Activated CD4-positive, alpha-beta T cell treated with anti-CD3 and anti-CD28 coated beads, Interleukin-2, Interleukin-6, amounts not matched to agents 100 ng/mL and 50 ng/mL, durations not matched to agents 16 hours and 8 hours (primary cell): ENCODE measurements at places on chromosomes 7 and 10.

DNA sequence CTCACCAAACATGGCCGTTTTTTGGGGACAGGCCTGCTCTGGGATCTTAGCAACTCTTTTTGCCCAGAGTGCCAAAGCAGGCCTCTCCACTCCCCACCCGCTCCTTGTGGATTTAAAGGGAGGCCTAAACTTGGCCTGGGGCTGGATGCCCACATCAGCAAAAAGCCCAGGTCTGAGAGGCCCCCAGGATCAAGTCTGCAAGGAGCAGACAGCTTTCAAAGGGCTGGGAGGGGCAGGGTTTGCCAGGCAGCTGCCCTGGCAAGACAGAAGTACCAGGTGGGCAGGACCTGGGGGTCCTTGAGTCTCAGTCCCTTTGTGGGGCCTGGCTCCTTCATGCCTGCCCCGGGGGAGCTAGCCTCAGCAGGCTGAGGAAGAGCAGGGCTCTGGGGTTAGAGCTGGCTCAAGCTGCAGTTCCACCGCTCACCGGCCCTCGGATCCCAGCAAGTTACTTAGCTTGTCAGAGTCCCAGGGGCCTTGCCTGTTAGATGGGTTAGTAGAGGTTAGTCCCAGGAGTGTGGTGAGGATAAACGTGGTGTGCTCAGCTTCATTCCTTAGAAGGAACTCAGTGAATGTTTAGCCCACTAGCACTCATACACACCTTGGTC lies 56.2 kb downstream of the ARHGAP22 start:
- DNase-seq: no peak

DNA sequence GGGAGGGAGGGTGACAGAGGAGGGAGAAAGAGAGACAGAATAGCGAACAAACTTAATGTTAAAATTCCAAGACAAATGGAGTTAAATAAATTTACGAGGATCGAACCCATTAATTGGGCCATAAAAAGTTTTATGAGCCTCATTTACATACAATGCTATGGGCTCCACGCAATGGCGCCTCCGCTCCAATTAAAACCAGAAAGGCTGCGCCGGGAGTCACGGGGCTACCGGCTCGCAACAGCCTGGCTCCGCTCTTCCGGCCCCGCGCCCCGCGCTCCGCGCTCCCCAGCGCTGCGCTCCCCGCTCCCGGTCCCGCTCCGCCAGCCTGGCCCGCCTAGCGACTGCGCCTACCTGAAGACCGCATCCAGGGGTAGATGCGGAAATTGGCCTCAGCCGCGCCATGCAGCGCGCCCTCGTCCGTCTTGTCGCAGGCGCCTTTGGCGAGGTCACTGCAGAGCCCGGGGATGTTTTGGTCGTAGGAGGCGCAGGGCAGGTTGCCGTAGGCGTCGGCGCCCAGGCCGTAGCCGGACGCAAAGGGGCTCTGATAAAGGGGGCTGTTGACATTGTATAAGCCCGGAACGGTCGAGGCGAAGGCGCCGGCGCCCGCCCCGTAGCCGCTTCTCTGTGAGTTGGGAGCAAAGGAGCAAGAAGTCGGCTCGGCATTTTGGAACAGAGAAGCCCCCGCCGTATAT lies 513 bp downstream of the HOXA7 start:
- DNase-seq: no peak

DNA sequence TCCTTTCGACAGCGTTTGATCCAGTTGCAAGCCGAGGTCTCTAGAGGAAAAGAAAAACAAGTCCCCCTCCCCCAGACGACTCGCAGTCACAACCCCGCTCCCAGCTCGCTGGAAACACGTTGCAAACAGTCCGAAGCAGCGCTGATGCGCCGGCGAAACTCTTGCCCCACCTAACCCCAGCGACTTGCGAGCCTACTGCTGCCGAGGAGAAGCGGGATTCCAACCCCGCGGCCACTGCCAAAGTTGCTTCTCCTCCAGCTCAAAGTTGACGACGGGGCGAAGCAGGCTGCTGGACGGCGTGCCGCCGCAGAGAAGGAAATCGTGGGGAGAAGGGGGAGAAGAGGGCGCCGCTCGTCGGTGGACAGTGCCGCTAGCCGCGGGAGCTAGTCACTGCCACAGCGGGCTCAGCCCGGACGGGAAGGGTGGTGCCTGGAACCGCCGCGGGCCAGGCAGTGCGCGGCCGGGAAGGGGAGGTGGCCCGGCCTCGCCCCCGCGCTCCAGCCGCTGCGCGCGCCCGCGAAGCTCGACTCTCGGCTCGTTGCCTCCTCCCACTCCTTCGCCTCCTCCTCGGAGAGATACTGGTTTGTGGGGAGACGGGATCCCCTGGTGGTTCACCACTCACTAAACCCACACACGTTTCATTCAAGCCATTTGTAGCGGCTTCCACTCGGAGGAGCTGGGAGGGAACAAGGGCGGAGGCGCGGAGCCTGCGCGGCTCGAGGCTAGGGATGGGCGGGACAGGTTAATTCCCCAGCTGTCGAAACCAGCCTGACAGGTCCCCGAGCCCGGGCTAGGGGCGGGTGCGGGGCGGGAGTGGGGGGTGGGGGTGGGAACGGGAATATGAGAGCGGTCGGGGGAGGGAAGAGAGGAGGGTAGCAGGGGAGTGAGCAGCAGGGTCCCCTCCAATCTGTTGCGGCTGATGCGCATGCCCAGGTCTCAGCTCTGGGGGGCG lies at the start of gene GPR37:
GPR37 (minus strand) TSS at position 392 of the 952 bp plus-strand sequence. CDS start 816 bp downstream, outside the sequence.
- DNase-seq: peak; percentile 43

- no peak for DNase-seq
Measured at GRCh38 chr7:22229148-22229547, 127.8 kb downstream of the RAPGEF5 start.

DNA sequence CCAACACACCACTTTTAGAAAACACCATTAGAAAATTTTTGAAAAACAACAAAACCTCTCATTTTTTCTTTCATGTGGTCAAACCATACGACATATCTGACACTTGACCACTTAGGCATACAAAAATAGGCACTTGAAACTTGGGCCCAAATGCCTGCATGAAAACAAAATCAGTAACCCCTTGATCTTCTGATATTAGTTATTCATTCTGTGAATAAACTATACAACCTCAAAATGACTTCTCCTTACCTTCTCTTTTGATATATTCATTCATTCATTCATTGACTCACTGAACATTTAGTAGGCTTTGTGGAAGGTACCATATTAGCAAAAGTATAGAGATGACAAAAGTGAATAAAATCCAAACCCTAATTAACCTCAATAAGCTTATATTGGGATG lies 26.4 kb downstream of the ITGB1 start:
- no peak for DNase-seq

- no peak for DNase-seq
Measured at GRCh38 chr10:75281974-75282373, 46.2 kb upstream of the COMTD1 start.

DNA sequence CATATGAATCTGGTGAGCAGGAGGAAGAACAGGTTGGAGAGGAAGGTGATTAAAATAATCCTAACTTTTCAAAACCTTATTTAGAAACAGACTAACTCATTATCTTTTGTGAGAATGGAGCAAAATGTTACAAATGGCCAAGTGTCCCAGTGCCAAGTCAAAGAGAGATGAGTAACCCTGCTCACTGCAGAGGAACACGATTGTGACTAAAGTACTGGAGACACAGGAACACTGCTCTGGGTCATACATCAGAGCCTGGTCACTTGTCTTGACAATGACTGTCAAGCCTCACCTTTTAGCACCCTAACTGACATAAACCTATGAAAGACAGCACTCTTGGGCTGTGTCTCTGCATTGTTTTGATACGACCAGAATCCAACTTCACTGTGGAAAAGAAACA lies 108.8 kb downstream of the SGMS1 start:
- DNase-seq: no peak

- no peak for DNase-seq
Measured at GRCh38 chr10:46096446-46096845, 50.4 kb upstream of the MSMB start.

DNA sequence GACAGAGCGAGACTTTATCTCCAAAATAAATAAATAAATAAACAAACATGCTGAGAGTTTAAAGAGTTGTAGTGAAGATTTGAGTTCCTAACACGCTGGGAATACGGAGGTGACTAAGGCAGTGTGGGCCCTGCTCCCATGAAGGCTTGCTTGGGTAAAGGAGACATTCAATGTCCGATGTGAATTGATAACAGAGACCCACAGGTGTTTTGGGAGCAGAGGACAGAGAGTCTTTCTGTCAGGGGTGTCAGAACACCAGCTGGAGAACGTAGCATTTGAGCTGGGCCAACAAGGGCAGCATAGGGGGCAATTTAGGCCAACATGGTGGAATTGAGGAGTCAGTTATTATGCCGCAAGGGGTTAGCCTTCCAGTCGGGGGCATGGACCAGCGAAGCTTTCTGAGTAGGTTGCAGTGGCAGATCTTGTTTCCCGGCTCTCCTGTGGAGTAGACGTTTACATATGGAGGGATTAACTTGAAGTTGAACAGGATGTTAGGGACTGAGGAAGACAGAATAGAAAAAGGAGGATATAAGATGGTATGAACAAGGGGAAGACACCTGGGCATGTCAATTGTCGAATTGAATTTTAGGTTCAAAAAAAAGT lies 5.6 kb downstream of the PROSER2 start:
- no peak for DNase-seq

GRCh38 chr7:70353946-70354335 lies 755.7 kb downstream of the AUTS2 start:
- DNase-seq: no peak

- no peak for DNase-seq
Measured at GRCh38 chr7:85498031-85498430, 311.2 kb upstream of the SEMA3D start.

- no peak for DNase-seq
Measured at GRCh38 chr7:42314696-42315095, 77.7 kb upstream of the GLI3 start.

- DNase-seq: peak; percentile 70
Measured at GRCh38 chr10:130108934-130109604, 1.6 kb downstream of the C10orf143 start.

- no peak for DNase-seq
Measured at GRCh38 chr10:66832781-66833422, 92.9 kb upstream of the LRRTM3 start.

- DNase-seq: no peak
Measured at GRCh38 chr7:139897422-139898090, 68.5 kb downstream of the TBXAS1 start.

DNA sequence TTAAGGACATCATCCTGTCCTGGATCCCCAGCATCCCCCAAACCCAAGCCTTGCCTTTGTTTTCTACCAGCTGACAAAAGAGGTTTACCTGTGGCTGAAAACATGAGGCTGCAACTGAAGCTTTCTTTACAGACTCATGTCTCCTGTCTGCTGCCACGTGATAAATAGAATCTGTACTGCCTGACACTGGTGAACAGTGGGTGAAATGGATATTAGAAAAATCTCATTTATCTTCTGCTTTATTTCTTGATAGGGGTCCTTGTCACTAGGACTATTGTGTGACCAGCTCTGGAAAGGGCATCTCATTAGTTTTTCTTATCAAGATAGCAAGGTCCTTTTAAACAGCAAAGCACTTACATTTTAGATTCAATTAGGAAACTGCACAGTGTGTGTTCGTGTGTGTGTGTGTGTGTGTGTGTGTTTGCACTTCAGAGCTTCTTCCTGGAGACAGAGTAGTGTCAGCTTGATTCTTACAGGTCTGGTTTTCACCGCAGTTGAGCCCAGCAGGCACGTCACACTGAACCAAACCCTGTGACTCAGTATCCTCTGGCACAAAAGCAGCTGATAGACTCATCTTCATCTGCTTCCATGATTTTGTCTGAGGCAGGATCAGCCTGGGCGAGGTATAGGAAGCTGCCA lies 373.5 kb upstream of the CELF2 start:
- no peak for DNase-seq

DNA sequence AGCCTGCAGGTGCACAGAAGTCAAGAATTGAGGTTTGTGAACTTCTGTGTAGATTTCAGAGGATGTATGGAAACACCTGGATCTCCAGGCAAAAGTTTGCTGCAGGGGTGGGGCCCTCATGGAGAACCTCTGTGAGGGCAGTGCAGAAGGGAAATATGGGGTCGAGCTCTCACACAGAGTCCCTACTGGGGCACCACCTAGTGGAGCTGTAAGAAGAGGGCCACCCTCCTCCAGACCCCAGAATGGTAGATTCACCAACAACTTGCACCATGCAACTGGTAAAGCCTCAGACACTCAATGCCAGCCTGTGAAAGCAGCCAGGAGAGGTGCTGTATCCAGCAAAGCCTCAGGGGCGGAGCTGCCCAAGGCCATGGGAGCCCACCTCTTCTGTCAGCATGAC lies 205.8 kb downstream of the CCSER2 start:
- no peak for DNase-seq

DNA sequence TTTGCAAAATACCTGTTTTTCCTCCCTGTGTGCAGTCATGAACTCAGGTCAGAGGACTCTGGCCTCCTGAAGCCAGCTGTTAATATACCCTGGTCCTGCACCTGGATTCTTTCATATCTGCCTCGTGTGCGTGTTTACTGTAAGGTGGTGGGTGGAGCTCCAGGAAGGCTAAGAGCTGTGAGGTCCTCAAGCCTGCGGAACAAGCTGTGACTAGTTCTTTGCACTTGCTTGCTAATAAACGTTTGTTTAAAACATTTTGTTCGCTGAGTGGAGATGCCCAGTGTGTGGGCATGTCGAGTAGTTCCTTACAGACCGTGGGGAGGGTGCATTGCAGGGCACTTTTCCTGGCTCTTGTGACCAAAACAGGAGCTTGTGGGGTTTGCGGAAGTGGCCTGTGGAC lies 139.0 kb downstream of the DOCK1 start:
- no peak for DNase-seq

DNA sequence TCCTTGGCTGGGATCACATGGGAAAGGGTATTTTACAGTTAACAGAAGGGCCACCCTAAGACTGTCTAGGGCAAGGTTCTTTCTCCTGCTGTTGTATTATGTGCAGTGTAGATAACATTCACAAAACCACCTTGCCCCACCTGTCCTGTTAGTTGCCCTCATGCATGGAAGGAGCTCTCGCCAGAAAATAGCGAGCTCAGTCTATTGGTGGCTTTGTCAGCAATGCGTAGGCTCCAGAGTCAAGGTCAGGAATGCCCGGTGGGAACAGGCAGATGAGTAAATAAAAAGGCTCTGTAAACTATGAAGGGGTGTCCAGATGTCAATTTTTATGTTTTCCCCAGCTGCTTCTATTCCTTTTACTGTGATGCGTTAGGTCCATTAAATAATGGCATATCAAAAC lies 107.1 kb upstream of the WDR11 start:
- DNase-seq: no peak

- no peak for DNase-seq
Measured at GRCh38 chr7:48976253-48976652, 51.9 kb downstream of the CDC14C start.

DNA sequence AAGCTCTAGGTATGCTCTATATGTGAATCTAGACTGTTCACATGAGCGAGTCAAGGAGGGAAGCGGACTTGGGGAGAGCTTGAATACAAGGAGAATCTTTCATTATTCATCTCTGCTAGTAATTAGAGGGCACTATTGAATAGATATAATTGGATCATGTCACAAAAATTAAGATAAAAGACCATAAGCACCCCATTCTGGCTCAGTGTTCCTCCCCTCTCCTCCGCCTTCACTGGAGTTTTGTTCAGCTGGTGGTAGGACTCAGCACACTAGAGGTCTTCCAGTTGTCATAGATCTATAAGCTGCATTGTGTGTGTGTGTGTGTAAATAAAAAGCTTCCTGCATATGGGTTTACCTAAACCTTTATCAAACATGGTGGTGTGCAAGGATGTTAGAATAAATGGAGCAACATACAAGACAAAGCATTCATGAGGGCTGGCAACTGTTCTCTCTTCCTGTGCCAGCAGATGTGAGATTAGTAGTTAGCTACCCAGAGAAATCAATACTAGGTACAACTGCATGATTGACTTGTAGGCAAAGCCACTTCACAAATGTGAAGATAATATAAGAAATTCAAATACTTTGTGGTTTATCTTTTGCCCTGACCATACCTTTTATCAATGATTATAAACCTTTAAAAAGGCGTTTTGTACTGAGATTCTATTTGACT lies 142.6 kb downstream of the CREB5 start:
- DNase-seq: no peak

GRCh38 chr10:124384172-124384571 lies 34.6 kb downstream of the OAT start:
- no peak for DNase-seq
